ENCODE measurements at places on chromosomes 6 and 20. TPM values are rescaled to one million over a fixed set of nuclear protein-coding genes. Genes with fewer than 3 reads are reported as not detected.

The GSTA2 gene
- total RNA-seq = not detected

The GNAS-AS1 gene
- total RNA-seq = not detected

The COL11A2 gene
- under 0.01 TPM for total RNA-seq

The CST11 gene
- not detected for total RNA-seq

The LGSN gene
- total RNA-seq = not detected

The HSPA1L gene
- total RNA-seq = 0.35 TPM

The WFDC5 gene
- total RNA-seq = not detected

The COL9A1 gene
- not detected for total RNA-seq

The RNF217 gene
- total RNA-seq = 9.0 TPM

The GPX5 gene
- not detected for total RNA-seq

The THEMIS gene
- not detected for total RNA-seq

The SRMS gene
- total RNA-seq = not detected

The BPIFB1 gene
- not detected for total RNA-seq

The MAFB gene
- total RNA-seq = 0.71 TPM

The C20orf144 gene
- not detected for total RNA-seq

The TREML4 gene
- total RNA-seq = not detected

The SLC52A3 gene
- not detected for total RNA-seq

The MTRF1L gene
- total RNA-seq = 14.7 TPM

The CGAS gene
- 4.3 TPM for total RNA-seq

The PRDM13 gene
- total RNA-seq = not detected

The BPIFB2 gene
- not detected for total RNA-seq

The ABHD16B gene
- not detected for total RNA-seq

The RFX6 gene
- not detected for total RNA-seq

The THBS2 gene
- 502 TPM for total RNA-seq

The RAET1E gene
- total RNA-seq = under 0.01 TPM

The SLC2A10 gene
- 41.8 TPM for total RNA-seq

The KCNK5 gene
- not detected for total RNA-seq

The ADGRB3 gene
- total RNA-seq = not detected

The LY6G6C gene
- total RNA-seq = not detected

The EIF2S2 gene
- 126 TPM for total RNA-seq

The TPD52L1 gene
- 0.29 TPM for total RNA-seq

The MUCL3 gene
- not detected for total RNA-seq

The GGTLC1 gene
- not detected for total RNA-seq

The TSBP1 gene
- total RNA-seq = not detected

The SIRPA gene
- total RNA-seq = 10.4 TPM

The SOX4 gene
- 2.8 TPM for total RNA-seq

The RAET1L gene
- not detected for total RNA-seq

The FAM184A gene
- under 0.01 TPM for total RNA-seq

The TBX18 gene
- 6.3 TPM for total RNA-seq

The GLP1R gene
- not detected for total RNA-seq

The DDO gene
- 2.1 TPM for total RNA-seq

The SLC22A7 gene
- total RNA-seq = not detected

The TPX2 gene
- total RNA-seq = 108 TPM

The MPIG6B gene
- total RNA-seq = not detected

The BMP5 gene
- not detected for total RNA-seq

The ZNF341 gene
- 2.9 TPM for total RNA-seq

The FNDC11 gene
- 1.7 TPM for total RNA-seq

The SLC17A9 gene
- 26.1 TPM for total RNA-seq

The RIPPLY2 gene
- total RNA-seq = not detected

The PREP gene
- 12.1 TPM for total RNA-seq

The DEFB124 gene
- not detected for total RNA-seq

The SOBP gene
- total RNA-seq = 0.53 TPM
